Psoas muscle (tissue), 8 donors: ENCODE measurements at places on chromosomes 7 and 10. TPM values are rescaled to one million over a fixed set of nuclear protein-coding genes. Genes with fewer than 3 reads are reported as not detected.

GRCh38 chr7:137987968-137988367 lies 13.9 kb downstream of the CREB3L2 start:
- no peak for DNase-seq

- no peak for DNase-seq
Measured at GRCh38 chr10:83516788-83517187, 622.5 kb upstream of the GHITM start.

- no peak for DNase-seq
Measured at GRCh38 chr10:122689146-122689820, 10.4 kb downstream of the C10orf120 start.

Gene SPOCK2
- total RNA-seq, result 1.8 TPM

Gene GPR22
- total RNA-seq, result not detected

Gene CH25H
- total RNA-seq, result not detected
